ENCODE measurements at places on chromosomes 6 and 20.

DNA sequence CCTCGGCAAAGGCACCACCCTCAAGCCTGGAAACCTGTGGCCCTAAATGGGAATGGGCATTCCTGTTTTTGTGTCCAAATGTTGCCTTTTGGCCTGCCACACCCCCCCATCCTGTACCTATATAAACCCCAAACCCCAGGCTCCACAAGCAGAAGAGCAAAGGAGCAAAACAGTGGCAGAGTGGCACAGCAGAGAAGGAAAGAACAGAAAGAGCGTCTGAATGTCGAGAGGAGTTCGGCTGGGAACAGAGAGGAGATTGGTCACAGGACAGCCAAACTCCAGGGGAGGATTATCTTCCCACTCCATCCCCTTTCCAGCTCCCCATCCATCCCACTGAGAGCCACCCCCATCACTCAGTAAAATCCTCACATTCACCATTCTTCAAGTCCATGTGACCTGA is 58.0 kb upstream of the PREP start:
- DNase-seq: no peak

DNA sequence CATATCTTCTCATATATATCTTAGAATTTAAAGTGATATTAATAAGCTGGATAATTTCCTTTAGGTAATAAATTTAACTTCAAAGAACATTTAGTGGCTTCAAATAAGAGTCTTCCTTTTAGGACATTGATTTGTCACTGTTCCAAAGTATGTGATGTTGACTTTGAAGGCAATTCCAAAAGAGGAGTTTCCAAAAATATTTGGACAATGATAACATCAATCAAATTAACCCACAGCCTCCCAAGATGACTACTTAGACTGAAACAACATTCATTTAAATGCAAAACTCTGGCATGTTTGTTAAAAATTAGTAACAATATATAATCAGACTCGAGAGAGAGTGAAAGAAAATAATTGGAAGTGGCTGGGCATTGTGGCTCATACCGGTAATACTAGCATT is 211.1 kb downstream of the OGFRL1 start:
- DNase-seq: no peak

DNA sequence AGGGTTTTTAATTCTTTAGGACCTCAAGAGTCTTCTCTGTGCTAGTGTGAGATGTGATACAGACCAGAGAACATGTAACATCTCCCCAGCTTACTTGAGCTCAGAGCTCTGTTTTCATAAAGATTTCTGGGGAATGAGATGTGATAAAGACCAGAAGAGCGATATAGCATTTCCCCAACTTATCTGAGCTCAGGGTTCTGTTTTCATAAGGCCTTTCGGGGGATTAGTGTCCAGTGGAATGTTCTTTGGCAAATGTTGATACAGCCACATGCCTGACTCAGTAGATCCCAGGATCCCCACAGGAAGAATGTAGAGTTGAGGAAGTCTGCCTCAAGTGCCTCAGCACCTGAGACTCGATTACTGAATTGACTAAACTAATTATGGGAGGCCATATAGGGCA is 18.7 kb upstream of the TOP1 start:
- no peak for DNase-seq

- DNase-seq: no peak
Measured at GRCh38 chr20:53753880-53754459, 160.3 kb upstream of the ZNF217 start.

GRCh38 chr20:33894798-33895197 is 83.7 kb downstream of the CHMP4B start:
- no peak for DNase-seq

DNA sequence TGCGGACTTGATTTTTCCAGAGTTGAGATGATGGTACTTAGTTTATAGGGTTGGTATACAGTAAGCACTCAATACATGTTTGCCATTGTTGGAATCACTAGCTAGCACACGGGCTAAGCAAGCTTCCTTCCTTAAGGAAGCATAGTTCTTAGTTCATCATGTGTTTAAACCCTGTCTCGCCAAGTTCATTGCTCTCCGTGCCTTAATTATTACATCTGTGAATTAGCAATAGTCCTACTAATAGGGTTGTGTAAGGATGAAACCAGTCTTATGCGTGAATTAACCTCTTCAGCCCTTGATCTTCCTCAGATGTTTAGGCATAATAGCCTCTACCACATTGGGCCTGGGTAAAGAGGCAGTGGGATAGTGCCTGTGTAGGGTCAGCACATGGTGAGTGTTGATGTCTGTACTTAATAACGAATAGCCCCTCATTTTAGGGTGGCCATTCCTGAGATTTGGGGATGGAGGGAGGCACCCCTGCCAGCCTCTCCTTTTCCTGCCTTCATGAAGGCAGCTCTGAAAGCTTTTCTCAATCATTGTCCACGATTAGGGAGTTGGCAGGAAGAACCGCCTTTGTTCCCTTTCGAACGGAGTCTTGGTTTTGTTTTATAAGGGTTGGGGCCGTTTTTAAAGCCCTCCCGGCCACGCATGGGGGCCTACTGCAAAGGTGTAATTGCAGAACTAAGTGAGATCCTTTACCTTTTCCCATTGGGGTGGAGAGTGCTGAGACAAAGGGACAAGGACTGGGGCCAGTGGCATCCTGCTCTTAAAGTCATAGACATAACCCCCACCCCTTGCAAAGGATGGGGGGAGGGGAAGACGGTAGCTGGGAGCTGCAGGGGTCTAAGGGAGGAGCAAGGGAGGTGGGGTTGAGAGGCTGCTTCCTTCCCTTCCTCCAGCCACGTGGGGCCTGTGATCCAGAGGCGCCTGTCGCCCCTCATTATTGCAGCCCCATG is 2.1 kb downstream of the DNMT3B start:
- no peak for DNase-seq

DNA sequence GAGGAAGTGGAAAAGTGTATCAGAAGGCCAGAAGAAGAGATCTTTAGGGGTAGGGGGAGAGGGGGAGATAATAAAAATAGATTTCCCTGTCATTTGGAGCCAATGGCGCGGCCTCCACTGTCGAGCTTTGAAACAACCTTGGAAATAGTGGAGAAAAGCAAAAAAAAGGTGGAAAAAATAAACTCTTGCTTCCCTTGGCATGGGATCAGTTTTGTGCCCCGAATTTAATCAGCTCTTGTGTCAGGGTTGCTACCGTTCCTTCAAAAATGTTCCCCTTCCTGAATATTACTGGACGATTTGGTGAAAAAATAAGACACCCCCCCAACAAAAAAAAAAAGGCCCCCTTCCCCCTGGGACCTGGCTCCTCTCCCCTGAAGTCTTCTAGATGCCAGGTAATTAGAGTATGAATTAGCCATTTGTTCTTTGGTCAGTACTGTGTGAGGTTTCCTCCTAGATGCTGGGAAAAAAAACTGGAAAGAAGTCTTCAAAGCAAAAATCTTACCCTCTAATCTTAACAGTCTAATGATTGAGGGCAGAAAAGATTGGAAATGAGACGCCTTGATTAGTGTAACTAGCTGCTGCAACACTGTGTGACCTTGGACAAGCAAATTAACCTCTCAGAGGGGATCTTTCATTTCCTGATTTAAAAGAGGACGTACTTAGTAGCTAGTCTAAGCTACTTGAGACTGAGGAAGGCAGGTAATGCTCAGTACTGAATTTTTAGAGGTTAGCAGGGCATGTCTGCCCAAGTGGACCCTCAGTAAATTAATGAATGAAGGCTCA is 872 bp upstream of the RBM39 start:
- DNase-seq: no peak

- DNase-seq: no peak
Measured at GRCh38 chr6:46605091-46605797, 47.4 kb downstream of the CYP39A1 start.

DNA sequence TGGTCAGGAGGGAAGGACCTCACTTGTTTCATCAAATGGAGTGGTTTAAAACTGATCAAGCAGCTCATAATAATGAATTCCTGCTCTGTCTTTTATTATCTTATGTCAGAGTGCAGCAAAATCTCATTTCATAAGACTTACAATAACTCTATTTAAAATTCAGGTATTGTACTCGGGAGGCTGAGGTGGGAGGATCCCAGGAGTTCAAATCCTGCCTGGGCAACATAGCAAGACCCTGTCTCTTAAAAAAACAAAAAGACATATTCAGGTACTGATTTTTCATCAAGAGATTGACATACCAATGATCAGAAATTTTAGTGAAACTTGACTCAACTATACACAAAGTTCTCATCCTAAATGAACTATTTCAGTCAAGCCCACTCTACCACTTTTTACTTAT is 5.6 kb upstream of the DYNLRB1 start:
- no peak for DNase-seq
